ENCODE measurements at places on chromosomes 12 and 14. TPM values are rescaled to one million over a fixed set of nuclear protein-coding genes. Genes with fewer than 3 reads are reported as not detected.

Gene RDH16
- total RNA-seq = 0.46 TPM

Gene NOXRED1
- total RNA-seq = not detected

DNA sequence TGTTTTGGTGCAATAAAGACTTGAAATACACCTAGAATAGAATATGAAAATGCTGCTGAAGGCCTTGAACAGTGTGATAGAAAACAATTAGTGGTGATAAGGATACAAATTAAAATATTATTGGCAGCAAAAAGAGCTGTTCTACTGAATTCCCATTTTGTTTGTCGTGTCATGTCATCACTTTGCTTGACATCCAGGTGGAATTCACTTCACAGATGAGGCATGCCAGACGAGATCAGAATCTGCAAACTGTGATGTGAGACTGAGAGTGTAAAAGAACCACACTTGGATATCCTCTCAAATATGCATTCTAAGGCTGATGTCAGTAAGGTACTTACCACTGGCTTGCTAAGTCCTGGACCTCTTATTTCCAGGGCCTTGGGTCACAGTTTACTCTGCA is 635.1 kb upstream of the STXBP6 start:
- no peak for DNase-seq

DNA sequence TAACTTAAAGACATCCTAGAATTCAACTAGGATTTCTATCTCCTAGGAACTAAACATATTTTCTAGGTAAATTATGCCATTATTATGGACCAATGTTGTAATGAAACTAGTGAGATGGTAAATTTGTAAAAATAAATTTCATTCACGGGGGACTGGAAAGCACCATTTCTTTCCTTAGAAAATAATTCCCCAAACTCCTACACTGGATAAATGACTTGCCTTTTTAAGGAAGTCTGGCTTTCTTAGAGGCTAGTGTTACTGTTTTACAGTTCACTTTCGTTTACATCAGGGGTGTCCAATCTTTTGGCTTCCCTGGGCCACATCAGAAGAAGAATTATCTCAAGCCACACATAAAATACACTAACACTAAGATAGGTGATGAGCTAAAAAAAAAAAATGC is 3.3 kb downstream of the SLC39A9 start:
- DNase-seq = no peak
